ENCODE measurements at places on chromosomes 4 and X.

- no peak for DNase-seq
Observed at GRCh38 chr4:141833209-141833608, 196.8 kb downstream of the IL15 start.

DNA sequence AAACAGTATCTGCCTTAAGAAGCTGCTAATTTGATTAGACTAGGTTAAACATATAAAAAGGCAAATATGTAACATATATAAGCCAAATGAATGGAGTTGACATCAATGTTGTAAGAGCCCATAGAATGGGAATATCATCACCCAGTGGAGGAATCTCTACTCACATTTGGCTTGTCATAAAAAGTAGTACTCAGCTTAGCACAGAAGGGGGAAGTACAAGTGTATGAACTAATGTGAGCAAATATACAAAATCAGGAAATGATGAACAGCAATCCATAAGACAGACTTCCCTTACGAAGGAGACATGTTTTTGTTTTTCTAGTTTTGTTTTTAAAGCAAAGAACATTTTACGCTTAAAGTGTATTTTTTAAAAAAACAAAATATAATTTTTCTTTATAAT is 74.9 kb downstream of the MAB21L2 start:
- DNase-seq = no peak

DNA sequence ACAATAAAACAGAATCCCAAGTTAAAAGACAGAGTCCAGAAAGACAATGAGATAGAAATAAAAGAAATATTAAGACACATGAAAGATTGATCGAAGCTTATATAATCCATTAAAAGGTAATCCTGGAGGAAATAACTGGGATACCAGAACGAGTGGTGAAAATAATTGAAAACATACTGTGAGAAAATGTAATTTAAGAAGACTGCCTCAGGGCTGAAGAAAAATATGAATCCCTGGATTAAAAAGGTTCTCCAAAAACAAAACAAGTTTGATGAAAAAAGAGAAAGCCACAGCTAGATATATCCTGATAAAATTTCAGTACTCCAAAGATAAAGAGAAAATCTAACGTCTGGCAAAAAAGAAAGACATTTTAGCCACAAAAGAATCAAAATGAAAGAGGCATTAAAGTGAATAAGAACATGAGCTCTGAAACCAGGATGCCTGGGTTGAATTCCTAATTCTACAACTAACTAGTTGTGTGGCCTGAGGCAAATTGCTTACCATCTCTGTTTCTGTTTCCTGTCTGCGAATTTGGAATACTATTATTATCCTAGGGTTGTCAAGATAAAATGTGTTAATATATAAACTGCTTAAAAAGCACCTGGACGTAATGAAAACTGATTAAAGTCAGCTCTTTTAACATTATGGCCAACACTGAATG is 5.5 kb downstream of the DDX60L start:
- DNase-seq = no peak

GRCh38 chr4:80471756-80472155 is 136.2 kb downstream of the CFAP299 start:
- DNase-seq = no peak

- DNase-seq = no peak
Observed at GRCh38 chrX:119971184-119971583, 27.6 kb upstream of the NKAP start.

DNA sequence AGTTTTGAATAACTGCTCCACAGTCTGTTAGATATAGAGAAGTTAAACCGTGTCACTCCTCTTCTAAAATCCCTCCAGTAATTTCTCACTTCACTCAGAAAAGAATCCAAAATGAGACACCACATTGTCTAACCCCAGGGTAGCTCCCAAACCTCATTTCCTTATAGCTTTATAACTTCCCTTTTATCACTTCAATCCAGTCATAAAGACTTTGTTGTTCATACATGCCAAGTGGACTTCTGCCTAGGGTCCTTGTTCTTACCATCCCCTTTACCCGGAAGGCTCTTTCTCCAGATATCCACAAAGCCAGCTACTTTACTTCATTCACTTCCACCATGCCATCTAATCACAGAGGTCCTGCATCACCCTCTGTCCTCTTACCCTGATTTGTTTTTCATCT is 156.2 kb downstream of the GABRB1 start:
- no peak for DNase-seq

GRCh38 chrX:4450177-4450576 is 736.7 kb upstream of the PRKX start:
- no peak for DNase-seq

DNA sequence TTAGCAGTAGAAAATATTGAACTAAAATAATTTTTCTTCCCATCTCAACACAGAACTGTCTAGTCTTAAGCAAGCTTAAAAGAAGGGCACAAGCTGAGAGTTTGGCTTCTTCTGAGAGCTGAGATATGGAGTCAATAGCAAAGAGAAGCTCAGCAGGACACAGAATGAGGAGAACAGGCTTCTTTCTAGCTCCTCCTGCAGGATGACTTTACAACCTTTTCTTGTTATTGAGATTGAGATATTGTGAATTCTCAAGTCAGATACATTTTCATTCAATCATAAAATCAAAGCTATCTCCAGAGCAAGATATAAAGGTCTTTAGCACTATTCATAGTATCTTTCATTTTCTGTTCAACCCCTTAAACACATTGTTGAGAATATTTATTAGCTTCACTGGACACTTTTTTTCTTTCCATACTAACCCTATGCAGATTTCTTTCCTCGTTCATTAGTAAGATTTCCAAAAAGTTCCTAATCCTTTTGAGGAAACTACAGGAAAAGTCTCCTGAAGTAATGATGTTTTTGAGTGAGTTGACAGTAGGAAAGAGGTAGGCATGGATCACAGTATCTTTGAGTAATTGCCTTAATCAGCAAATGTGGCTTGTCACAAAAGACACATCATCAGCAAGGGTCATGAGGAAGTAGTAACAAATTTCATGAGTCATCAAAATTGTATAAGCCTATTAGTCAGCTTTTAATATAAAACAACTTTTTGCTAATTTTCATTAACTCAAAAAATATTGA is 17.8 kb upstream of the CXCL3 start:
- no peak for DNase-seq

DNA sequence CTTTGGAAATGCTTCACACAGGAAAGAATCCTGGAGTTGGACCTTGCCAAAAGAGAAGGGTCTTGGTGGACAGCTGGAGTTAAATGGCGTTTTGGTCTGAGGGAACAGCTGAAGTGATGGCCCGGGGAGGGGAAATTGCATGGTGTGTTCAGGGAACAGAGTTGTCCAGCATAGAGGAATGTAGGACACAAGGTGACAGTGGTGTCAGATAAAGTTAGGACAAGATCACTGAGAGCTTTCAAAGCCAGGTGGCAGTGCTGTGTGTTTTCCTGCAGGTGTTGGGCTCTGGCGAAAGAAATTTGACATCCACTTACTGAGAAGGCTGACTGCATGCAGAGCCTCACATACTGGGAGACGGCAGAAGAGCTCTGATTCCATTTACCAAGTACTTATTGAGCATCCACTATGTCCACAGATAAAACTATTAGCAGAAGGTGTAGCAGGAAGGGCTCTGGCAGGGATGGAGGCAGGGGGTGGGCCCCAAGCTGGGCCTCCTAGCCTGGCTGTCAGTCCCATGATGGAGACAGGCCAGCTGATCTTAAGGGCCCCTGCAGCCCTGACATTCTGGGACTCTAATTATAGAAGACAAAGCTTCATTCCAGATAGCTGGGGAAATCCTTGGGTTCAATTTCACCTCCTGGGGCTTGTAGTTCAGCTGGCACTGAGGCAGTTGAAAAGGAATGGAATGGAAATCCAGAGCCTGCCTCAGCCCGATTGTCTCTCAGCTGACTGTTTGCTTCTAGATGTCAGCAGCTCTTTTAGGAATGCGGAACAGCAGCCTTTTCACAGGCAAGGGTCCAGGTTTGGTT is 150.2 kb upstream of the MAMLD1 start:
- DNase-seq = no peak

- no peak for DNase-seq
Observed at GRCh38 chrX:154458954-154459778, 1.1 kb downstream of the PLXNA3 start.

GRCh38 chr4:101563126-101563525 is 215.8 kb upstream of the PPP3CA start:
- no peak for DNase-seq

DNA sequence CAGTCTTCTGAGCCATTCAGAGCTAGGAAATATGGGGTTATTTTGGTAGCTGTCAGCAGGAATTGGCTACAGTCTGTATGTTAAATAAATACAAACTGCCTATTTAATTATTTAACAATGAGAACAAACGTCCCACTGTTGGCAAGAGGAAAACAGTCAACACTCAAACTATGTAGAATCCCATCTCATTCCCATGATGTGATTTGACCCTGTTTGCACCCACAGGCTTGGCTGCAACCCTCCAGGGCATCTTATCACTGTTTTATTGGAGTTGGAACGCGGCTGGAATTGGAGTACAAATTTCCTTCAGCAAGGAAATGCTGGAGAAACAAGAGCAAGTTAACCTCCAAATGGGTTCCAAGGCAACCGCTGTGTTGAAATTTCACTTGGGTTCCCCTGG is 124.0 kb downstream of the KIT start:
- no peak for DNase-seq

DNA sequence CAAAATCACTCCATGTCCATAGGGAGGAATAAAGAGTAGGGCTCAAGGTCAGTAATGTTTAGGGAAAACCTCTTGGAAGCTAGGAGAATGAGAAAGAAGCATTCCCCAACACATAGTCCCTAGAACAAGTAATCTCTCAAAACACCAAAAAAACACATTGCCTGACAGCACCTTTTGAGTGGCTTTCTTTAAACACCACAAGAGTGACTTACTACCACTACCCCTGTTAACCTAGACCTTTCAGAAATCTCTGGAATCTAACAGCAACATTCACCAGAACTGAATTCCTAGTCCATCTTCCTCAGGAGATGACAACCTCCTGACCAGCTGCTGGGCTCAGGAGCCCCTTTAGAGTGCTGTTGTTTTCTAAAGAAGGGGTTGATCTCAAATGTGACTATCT is 142.2 kb downstream of the SOWAHB start:
- no peak for DNase-seq

- no peak for DNase-seq
Observed at GRCh38 chr4:38677441-38677840, 13.4 kb downstream of the KLF3 start.

- DNase-seq = no peak
Observed at GRCh38 chrX:96843566-96843965, 40.1 kb upstream of the RPA4 start.

DNA sequence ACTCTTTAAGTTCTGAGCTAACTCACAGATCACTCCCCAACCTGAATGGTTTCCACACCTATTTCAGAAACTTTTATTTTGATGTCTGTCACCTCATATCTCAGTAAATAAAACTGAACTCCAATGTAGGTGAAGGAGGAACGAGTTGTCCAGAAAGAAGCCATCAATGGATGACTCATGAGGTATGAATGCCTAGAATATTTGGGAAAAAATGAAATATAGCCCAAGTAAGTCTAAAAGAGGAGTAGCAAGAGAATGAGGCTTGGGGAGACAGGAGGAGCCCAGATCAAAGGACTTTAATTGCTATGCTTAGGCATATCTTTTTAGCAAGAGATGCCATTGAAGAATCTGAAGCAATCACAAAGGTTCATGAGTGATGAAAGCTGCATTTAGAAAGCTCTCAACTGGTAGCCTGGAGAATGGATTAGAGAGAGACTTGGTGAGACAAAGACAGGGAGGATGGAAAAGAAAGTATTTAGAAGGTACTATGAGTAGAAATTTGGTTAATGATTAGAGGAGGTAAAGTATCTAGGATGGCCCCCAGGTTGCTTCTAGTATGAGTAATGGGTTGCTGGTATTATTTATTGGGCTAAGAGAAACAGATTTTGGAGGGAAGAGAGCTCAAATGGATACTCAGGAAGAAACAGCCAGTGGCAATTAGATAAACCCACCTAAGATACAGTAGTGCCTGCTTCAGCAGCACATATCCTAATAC is 39.4 kb downstream of the NOCT start:
- DNase-seq = no peak

DNA sequence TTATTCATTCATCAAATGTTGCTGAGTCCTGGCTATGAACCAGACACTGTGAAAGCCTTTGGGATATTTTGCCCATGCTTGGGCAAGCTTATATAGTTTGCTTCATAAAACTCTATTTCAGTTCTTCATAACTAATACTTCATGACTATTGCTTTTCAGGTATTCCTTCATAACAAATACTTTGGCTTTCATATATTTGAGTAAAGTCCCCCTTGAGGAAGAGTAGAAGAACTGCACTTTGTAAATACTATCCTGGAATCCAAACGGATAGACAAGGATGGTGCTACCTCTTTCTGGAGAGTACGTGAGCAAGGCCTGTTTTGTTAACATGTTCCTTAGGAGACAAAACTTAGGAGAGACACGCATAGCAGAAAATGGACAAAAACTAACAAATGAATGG is 1.7 kb upstream of the AFP start:
- DNase-seq = peak; percentile 45

DNA sequence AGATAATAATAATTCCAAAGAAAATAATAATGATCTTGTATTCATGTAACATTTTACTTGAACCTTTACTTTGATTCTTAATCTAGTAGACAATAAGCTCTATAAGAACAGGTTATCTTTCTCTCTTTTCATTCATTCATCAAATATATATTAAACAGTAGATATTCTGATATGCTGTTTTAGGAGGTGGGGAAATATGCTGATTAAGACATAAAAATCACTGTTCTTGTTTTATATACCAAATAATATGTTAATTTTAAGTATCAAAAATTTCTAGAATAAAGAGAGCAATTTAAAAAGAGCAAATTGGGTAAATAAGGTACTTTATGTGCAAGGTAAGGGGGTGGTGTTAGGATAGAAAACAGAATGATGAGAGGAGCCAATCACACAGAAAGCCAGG is 401.9 kb downstream of the PDHA2 start:
- no peak for DNase-seq

DNA sequence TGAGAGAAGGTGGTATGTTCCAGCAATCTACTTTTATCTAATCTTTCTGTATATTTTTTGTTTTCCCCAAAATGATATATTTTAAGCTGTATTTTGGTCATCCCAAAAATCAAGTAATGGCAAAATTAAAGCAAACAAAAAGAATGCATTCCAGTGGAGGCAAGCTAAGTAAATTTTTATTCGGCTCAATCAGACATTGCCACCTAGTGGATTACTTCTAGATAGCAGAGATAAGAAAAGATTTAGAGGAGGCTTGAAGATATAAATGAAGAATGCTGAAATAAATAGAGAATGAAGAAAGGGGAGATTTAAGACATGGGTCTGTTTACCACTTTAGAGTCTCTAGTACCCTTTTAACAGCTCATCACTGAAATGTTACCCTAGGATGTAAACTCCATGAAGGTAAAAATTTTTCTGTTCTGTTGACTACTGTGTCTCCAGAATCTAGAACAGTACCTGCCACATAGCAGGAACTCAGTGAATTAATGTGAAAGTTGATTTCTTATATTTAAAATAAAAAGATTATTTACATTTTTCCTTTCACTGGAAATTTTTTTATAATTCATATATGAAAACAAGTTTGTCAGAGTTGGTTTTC is 110.9 kb upstream of the ANK2 start:
- peak; percentile 14 for DNase-seq

Measured in HepG2 (cell line).